ENCODE measurements at places on chromosomes 7 and 10.

DNA sequence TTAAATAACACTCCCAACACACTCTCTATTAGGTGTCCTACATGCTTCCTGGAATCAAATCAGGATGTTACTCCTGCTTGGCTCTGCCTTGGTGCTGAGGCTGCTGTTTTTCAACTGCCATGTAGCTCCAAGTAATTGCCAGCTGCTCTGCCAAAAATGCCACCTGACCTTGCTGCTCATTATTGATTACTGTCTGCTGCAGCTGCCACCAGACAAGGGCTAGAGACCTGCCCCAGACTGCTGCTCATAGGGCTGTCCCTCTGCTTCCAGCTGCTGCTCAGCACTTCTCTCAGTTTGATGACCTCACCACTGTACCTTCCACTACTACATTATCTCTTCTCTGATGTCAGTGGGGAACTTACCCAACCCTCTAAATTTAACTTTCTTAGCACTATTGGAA is 102.5 kb downstream of the PCLO start:
- DNase-seq: no peak

GRCh38 chr7:104950754-104951153 is 63.3 kb upstream of the KMT2E start:
- no peak for DNase-seq

- no peak for DNase-seq
These were observed 108.1 kb upstream of the AGR3 start for GRCh38 chr7:16989811-16990413.

DNA sequence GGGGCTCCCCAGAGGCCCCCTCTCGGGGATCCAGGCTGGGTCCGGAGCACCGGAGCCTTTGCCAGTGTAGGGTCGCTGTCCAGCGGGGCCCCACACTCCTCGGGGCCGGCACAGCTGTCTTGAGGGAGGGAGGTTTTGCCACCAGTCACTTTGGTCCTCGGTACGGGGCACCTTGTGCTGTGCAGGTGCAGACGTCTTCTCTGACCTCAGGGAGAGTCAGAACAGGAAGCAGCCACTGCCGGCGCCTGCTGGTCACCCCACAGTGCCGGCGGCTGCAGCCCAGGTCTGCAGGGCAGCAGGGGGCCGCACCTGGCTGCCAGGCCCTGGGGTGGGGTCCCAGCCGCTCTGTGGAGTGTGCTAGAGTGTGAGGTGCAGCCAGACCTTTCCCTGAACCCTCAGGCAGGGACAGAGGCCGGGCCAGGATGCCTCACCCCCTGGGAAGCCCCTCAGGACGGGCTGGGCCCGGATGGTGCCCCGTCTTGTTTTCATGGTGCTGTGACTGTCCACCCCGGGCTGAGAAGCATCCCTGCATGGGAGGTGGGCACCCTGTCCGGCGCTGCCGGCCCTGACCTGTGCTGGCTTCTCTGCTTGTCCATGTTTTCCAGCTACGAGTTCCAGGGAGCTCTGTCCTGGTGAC is 8.2 kb downstream of the MAFK start:
- no peak for DNase-seq

- DNase-seq: peak; percentile 67
These were observed 2.4 kb downstream of the MKX start for GRCh38 chr10:27743012-27743876.

DNA sequence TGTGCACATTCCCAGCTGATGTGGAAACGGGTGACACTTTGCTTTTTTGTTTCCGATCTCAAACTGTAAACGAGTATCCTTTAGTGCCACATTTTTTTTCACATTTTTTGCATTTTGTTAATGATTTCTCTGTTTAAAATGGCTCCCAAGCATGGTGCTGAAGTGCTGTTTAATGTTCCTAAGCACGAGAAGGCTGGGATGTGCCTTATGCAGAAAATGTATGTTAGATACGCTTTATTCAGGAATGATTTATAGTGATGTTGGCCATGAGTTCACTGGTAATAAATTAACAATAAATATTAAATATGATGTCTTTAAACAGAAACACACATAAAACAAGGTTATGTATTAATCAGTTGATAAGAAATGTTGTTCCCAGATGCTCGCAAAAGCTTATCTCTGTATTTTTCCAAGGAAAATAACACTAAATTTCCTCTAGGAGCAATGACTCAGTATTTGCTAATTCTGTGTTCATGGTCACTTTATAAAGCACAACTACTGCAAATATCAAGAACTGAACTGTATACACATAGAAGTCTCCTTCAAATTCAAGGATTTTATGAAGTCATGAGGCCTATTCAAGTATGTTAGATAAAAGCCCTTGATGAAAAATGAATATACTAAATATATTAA is 305.9 kb upstream of the SMIM30 start:
- DNase-seq: peak; percentile 58

DNA sequence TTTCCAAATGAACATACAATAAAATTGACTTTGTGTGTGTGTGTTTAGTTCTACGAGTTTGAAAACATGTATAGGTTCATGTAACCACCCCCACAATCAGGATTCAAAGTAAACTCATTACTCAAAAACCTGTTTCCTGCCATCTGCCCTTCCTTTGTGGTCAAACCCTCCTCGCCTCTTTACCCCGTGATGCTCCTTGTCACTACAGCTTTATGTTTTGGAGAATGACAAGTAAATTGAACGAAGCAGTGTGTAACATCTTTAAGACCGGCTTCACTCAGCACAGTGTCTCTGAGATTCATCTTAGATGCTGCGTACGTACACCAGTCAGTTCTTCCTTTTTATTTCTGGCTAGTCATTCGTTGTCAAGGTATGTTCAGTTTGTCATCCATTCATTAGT is 54.6 kb upstream of the MKI67 start:
- no peak for DNase-seq

GRCh38 chr7:55018361-55019190 is at the start of gene EGFR:
TSS of gene EGFR (plus strand) at chr7:55019017. CDS start at chr7:55019278, 261 bp downstream.
- peak; percentile 92 for DNase-seq

DNA sequence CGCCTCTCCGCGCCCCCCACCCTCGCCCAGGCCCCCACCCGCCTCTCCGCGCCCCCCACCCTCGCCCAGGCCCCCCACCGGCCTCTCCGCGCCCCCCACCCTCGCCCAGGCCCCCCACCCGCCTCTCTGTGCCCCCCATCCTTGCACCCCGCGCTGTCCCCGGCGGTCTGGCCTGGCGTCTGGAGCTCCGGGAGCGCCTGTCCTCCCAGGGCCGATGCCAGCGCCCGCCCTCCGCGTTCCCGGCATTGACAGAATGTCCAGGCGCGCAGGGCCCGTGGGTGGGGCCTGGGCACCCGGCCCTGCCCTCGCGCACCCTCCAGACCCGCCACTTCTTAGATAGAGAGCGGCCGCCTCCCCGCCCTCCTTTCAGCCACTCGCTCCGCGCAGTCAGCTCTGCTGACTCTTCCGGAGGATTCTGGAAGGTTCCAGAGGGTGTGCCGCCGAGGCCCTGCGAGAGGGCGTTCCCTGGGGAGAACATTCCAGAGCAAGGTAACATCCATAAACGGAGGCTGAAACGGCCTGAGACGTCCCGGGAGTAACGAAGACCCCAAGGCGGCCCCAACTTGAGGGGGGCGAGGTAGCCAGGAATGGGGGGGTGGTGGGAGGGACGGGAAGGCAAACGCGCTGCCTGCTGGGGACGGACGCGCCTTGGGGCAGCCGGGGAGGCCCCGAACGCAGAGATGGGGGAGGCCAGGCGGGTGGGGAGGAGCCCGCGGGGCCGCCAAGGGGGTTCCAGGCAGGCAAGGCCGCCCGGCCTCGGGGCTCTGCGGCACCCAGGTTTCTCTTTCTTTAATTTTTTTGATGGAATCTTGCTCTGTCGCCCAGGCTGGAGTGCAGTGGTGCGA is 117.8 kb downstream of the DYNC2I1 start:
- no peak for DNase-seq

DNA sequence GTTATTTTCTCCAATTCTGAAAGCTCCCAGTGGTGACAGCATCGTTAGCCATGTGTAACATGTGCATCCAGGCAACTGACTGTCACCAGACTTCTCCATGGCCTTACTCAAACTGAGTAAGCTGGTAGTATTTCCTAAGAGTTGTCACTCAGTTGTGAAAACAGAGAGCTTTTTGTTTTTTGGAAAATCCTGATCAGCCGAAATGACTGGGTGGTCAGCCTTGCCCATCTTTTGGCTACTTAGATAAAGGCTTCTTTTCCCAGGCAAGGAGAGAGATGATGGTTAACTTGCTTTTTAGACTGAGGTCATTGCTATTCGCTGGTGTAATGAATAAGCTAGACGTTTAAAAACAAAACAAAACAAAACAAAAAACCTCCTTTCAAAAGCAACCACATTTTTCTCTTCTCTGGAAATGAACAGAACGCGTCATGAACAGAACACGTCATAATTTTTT is 159.5 kb upstream of the KLF14 start:
- no peak for DNase-seq

DNA sequence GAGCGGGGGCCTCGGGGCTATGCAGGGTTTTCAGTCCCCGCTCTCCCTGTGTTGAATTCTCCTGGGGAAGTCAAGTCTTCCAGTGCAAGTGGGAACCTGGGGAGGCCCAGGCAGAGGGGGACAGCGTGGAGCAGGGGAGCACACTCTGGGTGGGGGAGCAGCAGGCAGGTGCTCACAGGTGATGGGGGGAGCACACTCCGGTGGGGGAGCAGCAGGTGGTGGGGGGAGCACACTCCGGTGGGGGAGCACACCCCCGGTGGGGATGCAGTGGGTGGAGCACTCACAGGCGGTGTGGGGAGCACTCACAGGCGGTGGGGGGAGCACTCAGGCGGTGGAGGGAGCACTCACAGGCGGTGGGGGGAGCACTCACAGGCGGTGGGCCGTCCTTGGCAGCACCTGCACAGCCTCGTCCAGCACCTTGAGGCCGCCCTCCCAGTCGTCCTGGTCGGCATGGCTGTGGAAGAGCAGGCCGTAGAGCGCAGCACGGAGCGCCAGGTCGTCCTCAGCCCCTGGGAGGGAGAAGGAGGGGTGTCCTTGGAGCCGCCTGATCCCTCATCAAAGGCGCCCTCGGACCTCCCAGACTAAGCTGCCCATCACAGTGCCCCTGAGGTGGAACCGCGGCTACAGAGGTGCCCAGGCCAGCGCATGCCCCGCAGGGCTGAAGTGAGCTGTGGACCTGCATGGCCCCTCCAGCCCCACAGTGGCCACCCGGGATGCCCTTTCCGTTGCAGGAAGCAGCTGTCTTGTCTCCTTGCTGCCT is 56.7 kb downstream of the CFAP46 start:
- no peak for DNase-seq

DNA sequence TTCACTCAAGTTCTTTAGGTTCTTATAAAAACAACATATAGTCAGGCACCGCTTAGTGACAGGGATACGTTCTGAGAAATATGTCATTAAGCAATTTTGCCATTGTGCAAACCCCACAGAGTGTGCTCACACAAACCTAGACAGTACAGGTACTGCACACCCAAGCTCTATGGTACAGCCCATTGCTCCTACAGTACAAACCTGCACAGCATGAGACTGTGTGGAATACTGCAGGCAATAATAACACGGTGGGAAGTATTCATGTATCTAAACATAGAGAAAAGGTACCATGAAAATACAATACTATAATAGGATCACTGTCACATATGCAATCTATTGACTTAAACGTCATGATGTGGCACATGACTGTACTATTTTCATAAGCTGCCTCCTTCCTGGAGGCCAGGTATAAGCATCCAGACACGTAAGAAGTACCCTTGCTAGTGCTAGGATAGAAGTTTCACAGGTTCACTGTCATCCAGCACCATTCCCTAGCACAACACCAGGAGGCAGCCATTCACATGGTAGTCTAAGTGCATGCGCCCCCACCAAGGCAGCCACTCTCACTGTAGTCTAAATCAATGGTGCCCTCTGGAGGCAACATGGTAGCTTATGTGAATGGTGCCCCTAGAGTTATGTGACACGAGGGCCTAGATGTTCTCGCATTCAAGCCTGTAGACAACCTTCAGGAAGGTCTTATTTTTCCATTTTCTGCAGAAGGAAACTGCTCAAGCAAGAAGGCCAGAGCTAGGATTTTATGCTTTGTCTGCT is 98.5 kb downstream of the ARHGAP22 start:
- DNase-seq: no peak

DNA sequence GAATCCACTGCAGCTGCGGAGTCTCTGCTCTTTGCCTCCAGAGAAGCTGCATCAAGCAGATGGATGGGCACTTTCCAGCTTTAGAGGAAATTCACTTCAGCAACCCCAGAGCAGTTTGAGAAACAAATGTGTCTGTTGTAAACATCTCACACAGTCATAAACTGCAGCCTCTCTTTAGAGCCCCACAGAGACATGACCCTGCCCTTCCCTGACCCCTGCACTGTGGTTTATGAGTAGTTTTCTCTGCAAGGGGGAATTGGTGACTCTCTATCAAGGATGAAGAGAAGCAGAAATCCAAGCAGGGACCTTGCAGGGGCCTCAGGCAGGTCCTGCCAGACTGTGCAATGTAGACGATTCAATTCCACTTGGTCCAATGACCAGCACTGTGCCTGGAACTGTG is 160.2 kb downstream of the SH2D4B start:
- DNase-seq: no peak

- no peak for DNase-seq
These were observed 46.8 kb upstream of the MNX1 start for GRCh38 chr7:157056957-157057902.

- no peak for DNase-seq
These were observed 22.3 kb upstream of the C10orf95 start for GRCh38 chr10:102473445-102474331.

DNA sequence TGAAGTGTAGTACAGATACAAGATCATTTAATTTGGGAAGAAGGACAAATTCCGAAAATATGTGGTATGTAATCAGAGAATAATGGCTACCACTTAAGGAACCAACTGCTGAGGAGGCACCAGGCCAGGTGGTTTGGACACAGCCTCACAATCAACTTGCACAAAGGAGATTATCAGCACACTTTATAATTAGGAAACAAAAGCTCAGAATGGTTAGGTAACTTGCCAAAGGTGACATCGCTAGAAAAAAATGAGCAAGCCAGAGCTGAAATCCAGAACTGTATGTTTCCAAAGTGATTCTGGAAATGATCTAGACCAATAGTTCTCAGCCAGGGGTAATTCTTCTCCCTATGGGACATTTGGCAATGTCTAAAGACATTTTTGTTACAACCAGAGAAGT is 36.6 kb downstream of the ERCC6 start:
- no peak for DNase-seq

GRCh38 chr10:25914776-25915175 is 19.3 kb upstream of the MYO3A start:
- no peak for DNase-seq

DNA sequence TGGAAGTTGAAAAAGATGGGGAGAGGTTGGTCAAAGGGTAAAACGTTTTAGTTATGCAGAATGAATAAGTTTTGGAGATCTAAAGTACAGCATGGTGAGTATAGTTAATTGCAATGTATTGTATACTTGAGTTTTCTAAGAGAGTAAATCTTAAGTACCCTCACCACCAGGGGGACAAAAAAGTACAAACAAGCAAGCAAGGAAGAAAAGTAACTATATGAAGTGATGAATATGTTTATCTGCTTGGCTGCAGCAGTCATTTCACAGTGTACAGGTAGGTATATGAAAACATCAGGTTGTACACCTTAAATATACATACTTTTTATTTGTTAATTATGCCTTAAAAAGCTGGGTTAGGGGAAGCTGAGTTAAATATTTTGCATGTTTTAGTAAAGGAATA is 157.3 kb downstream of the PCLO start:
- DNase-seq: no peak
